ENCODE measurements at places on chromosomes 12 and 14.

GRCh38 chr14:59148334-59148900 is 40.0 kb upstream of the DAAM1 start:
- DNase-seq, result no peak

DNA sequence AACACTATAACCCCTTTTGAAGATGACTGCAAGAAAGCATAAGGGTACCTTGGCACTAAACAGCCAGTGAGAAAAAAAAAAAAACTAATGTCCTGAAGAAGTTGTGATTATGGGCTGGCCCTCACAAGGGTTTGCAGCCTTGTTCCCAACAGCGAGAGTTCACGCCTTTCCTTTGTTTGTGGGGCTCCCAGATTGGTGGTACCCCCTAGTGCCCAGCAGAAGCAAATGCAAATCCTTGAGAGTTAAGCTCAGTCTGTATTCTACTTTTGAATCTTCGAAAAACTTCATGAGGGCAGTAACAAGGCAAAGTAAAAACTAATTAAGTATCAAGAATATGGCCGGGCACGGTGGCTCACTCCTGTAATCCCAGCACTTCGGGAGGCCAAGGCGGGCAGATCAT is 238.9 kb upstream of the LMO3 start:
- no peak for DNase-seq

DNA sequence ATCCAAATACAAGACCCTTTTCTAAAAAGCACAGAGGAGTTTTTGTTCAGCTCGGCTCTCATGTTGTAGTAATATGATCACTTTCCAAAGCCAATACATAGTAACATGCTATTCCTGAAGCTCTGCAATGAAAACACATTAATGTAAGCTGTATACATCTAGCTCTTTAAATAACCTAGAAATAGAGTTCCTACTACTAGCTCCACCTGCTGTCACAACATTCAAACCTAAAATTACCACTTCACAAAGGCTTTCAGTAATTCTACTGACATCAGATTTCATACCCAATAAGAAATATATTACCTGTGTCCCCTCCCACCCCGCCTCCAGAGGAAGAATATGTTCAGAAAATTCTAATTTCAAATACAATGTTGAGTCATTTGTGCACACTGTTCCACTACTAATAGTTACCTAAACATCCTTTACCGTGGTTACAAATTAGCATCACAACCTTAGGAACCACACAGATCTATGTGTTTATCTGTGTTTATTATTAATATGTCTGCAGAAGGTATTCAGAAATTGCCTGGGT is 17.8 kb downstream of the EFCAB11 start:
- no peak for DNase-seq

GRCh38 chr12:26452511-26452910 is 257.1 kb downstream of the SSPN start:
- no peak for DNase-seq

GRCh38 chr12:26854031-26854390 is 21.0 kb upstream of the ITPR2 start:
- DNase-seq, result no peak

- no peak for DNase-seq
Observed at GRCh38 chr14:74965486-74966153, 10.2 kb upstream of the PGF start.

GRCh38 chr14:31414190-31414833 is 6.0 kb downstream of the HEATR5A start:
- no peak for DNase-seq

DNA sequence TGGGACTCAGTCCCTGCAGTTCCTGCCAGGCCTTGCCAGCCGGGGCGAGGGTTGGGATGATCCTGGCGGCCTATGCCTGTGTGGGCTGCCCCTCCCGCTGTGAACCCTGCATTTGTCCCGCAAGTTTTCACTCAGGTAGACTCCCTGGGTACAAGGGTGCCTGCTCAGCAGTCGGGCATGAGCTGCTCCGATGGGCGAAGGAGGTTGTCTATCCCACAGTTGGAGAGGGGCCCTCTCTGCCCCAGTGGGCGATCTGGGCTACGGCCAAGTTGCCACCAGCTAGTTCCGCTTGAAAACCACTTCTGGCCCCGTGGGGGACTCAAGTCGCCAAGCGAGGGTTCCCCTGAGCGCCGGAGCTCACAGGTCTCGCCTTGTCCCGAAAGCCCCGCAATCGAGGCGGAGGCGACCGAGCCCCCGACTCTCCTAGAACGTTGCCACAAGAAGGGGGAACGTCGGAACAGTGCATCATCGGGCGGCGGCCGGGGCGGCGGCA is 365 bp upstream of the TPI1 start:
- DNase-seq, result no peak

GRCh38 chr14:54533100-54533499 is 23.4 kb downstream of the CGRRF1 start:
- DNase-seq, result no peak

DNA sequence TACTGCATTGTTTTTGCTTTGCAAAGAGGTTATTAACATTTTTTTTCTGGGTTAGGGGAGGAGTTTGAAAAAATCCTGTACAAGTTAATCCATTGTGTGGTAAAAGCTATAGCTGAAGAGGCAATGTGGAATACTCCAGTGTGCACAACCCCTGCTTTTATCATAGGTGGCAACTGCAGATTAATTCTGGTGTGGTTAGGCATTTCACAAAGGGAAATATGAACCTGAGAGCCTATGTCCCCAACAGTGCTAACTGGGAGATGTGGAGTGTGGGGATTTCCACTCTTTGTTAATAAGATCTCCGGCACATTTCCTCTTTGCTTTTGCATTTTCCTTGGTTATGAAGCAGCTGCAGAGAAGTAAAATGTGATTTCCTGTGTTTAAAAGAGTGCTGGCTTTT is 33.6 kb downstream of the PRORP start:
- no peak for DNase-seq

DNA sequence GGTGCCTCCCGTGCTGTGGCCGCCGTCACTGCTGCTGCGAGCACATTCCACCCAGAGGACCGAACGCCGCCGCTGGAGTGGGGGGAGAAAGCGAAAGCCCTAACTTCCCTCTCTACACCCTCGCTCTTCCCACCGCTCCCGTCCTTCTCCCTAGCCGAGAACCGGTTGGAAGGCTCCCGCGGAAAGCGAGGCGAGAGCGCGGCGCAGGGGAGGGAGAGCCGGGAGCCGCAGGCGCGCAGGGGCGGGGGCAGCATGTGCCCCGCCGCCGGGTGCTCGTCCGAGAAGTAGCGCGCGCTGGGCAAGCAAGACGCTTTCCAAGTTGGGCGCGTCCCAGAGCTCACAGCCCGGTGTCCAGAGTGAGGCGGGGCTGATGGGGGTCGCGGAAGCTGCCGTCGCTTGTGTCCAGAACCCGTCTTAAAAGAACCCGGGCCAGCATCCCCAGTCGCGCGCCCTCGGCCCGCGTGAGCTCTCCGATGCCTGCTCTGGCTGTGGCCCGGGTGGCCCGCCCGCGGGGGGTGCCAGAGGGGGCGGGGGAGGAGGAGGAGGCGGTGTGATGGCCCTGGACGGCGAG is at the start of gene TRHDE:
Gene TRHDE (plus strand): TSS at position 280 of the 571 bp plus-strand sequence. CDS start 274 bp downstream, at position 554.
- DNase-seq, result no peak

DNA sequence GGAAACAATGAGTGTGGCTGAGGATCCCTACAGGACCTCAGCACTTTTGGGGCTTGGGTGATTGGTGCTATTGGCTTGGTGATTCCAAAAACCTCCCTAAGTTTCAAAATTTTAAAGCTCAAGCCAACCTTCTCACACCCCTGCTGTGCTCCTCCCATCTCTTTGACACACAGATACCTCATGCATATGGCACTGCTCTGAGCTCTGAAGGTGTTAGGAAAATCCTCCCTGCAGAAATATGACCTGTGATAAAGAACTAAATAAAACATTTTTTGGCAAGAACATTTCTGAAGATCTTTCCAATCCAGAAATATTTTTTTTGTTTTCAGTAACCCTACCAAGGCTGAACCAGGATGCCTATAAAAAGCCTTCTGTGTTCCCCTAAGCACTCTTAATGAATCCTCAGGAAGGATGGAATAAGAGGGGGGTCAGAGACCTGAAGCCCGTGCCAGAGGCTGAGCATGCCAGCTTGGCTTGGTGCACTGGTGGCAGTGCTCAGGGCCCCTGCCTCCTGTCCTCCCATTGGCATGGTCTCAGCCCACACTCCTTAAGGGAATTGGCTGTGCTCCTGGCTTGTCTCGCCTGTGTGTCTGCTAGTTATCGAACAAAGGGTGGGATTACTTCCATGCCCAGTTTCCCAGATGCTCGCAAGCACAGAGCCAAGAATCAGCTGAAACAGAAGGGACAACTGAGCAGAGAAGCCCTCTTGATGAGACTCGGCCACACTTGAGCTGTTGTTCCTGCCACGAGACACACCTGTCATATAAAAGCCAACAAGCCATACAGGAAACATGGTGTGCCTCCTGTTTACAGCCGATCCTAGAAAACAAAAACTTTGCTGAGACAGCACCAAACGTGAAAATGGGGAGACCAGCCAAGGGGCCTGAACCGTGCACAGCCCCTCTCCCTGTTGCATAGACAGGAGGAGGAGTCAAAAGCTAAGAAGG is 132.7 kb upstream of the EEA1 start:
- no peak for DNase-seq

DNA sequence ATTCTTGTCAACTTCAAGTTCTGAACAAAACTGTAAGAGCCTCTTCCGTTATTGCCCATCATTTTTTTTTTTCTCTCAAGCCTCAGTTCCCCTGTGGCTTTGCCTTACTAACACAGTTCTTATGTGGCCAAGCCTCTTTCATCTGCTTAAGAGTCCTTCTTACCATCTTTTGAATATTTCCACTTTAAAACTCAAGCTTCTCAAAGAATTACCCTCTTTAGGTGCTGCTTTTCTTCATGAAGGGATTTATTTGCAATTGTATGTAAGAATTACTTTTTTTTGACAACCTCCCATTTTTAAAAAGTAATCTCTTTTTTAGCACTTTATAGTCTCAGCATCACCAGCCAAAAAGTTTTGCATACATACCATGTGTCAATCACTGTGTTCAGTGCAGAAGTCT is 240.2 kb upstream of the RMST start:
- DNase-seq, result no peak

GRCh38 chr14:76376878-76377734 is 1.2 kb downstream of the ESRRB start:
- no peak for DNase-seq

DNA sequence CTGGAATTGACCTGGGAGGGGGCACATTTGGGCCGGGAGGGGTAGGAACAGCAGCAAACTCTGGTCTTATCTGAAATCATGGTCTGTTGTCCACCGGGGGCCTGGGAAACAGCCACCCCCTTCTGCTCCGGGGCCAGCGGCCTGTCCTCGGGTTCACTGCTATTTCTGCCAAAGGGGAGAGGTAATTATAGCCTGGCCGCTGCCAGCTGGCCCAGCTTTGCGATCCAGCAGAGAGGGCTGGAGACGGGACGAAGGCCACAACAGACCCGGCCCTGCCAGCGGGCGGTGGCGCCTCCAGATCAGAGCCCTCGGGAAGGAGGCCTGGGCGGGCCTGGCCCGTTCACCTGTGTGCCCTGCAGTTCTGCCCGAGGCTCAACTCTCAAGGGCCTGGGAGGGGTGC is at the start of gene C14orf180:
Gene C14orf180 (plus strand): TSS at position 258 of the 400 bp plus-strand sequence. CDS start 6,667 bp downstream, outside the sequence.
- DNase-seq, result no peak

- no peak for DNase-seq
Observed at GRCh38 chr14:64811676-64812075, 68.0 kb downstream of the SPTB start.

DNA sequence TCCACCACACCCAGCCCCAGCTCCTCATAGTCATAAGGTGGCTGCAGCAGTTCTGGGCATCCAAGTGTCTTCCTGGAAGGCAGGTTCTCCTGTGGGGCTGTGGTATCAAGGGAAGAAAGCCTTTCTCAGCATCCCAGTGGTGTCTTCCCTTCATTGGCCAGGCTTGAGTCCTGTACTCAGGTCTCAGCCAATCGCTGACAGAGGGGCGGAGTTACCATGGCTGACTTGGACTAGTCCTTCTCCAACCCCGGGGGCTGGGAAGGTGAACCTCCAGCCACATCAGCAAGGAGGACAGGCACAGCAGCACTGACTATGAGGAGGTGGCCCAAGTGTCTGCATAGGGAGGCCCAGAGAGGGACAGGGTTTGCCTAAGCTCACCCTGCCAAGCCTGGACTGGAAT is 64.0 kb upstream of the SLC24A4 start:
- no peak for DNase-seq

DNA sequence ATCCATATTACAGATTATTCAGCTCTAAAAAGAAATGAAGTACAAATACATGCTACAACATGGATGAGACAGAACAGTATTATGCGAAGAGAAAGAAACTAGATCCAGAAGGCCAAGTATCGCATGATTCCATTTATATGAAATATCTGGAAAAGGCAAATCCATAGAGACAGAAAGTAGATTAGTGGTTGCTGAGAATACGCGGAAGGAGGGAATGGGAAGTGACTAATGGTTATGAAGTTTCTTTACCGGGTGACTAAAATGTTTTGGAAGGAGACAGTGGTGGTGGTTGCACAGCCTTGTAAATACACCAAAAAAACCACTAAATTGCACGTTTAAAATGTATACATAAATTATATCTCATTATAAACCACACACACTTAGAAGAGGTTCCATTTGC is 12.5 kb downstream of the PRDM4 start:
- DNase-seq, result no peak

DNA sequence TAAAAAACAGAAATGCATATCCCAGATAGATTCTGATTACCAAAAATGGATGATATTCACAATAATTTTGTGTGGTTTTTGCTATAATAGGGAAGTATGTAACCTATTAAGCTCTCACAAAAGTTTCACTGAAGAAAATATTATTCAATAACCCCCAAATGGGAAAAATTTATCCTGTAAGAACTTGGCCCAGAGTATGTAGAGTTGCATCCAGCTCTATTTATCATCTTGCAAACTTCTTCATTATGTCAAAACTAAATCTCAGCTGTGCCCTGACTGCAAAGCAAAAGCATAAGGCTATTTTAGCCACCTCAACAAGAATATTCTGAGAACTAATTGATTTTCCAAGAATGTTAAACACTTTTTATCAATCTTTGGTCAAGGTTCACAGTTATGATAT is 199.2 kb downstream of the PAX9 start:
- no peak for DNase-seq

- peak; percentile 1 for DNase-seq
Observed at GRCh38 chr12:7834701-7835100, 38.0 kb downstream of the SLC2A14 start.

GRCh38 chr12:54824402-54824801 is 29.9 kb upstream of the MUCL1 start:
- DNase-seq, result no peak

GRCh38 chr14:99447739-99448138 is 32.9 kb downstream of the SETD3 start:
- DNase-seq, result no peak

GRCh38 chr12:126547905-126548304 is 1482.7 kb downstream of the AACS start:
- no peak for DNase-seq

DNA sequence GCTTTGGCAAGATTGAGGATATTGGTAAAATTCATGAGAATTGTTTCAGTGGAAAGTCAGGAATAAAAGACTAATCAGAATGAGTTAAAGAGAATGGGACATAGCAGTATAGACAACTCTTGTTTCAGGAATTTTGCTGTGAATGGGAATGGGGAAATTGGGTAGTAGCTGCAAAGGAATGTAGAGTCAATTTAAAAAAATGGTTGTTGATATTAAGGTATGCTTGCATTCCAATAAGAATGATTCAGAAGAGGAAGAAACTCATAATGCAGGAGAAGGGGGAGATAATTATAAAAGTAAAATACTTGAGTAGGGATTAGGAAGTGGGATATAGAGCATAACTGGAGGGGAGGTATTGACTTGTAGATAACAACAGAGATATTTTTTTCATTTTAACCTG is 40.7 kb downstream of the MNAT1 start:
- no peak for DNase-seq

- DNase-seq, result no peak
Observed at GRCh38 chr14:74015963-74016362, 3.1 kb downstream of the ENTPD5 start.

- DNase-seq, result no peak
Observed at GRCh38 chr14:75222208-75222701, 45.8 kb upstream of the TMED10 start.

GRCh38 chr14:50425816-50426215 is 29.1 kb upstream of the CDKL1 start:
- no peak for DNase-seq

Data from T47D (cell line).